ENCODE measurements at places on chromosomes 6 and 20.

DNA sequence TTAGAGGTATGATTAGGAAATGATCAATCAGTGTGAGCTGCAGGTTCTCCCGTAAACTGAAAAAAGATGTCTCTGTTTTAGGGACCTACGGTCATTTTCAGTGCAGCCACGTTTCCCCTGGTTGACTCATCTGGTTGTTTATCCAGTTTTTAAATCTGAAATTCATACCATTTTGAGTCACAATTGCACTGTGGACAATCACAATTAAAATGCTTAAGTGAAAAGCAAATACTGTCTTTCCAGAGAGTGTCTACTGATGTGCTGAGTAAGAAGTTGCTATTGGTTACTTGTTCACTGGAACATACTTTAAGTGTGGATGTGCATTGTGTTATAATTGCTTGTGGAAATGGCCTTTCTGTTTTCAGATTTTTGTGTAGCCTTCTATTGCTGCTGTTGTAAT lies 305.1 kb upstream of the SASH1 start:
- DNase-seq: no peak

DNA sequence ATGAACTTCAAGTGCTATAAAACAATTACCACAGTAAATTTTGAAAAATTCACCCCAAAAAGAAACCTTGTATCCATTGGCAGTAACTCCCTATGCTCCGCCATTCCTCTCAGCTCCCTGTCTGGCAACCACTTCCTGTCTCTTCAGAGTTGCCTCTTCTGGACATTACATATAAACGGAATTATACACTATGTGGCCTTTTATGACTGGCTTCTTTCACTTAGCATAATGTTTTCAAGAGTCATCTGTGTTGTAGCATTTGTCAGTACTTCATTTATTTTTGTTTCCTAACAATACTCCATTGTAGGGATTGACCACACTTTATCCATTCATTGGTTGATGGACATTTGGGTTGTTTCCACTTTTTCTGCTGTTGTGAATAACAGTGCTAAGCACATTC lies 50.1 kb downstream of the CEP43 start:
- DNase-seq: no peak

- no peak for DNase-seq
These were observed 45.5 kb upstream of the TMEM244 start for GRCh38 chr6:129906515-129907077.

- DNase-seq: no peak
These were observed 35.5 kb downstream of the CARMIL1 start for GRCh38 chr6:25314509-25315175.

DNA sequence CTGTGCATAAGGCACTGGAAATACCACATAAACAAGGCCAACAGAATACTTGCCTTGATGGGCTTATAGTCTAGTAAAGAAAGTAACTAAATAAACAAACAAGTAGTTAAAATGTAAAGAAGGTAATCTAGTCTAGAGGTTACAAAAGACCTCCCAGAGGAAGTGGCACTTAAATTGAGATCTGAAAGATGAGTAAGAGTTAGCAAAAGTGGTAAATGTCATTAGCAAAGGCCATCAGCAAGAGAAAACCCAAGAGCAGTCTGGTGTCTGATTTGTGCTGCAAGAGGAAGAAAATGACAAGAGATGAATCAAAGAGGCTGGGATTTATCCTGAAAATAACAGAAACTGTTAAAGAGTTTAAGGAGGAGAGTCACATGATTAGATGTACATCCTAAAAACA lies 96.6 kb upstream of the SMLR1 start:
- no peak for DNase-seq

DNA sequence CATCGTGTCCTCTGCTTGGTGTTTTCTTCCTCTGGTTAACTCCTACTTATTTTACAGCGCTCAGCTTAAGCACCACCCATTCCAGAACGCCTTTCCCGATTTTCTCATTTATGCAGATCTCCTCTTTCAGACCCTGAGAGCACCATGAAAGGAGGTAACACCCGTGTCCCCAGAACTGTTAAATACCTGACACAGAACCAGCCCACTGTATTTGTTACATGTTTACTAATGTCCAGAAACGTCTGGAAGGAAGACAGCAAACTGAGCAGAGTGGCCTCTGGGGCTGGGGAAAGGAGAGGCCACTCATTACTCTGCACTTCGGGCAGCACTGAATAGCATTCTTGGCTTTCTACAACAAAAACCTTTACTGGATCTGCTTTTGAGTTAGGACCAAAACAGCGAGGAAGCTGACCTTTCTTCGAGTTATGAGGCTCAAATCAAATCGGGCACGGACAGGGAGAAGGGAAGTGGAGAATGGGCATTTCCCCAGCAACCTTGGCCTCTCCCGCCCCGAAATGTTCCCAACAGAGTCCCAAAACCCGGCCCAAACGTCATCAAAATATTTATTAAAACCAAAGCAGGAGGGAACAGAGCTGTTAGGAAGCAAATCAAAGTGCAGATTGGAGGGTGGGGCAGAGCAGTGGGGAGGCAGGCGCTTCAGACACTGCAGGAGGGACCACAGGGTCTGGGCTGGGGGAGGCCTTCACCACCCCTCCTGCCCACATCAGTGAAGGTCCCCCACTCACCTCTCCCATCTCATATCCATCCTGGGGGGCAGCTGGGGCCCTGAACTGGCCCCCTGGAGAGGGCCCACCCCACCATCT lies 1.1 kb upstream of the NECAB3 start:
- DNase-seq: no peak

DNA sequence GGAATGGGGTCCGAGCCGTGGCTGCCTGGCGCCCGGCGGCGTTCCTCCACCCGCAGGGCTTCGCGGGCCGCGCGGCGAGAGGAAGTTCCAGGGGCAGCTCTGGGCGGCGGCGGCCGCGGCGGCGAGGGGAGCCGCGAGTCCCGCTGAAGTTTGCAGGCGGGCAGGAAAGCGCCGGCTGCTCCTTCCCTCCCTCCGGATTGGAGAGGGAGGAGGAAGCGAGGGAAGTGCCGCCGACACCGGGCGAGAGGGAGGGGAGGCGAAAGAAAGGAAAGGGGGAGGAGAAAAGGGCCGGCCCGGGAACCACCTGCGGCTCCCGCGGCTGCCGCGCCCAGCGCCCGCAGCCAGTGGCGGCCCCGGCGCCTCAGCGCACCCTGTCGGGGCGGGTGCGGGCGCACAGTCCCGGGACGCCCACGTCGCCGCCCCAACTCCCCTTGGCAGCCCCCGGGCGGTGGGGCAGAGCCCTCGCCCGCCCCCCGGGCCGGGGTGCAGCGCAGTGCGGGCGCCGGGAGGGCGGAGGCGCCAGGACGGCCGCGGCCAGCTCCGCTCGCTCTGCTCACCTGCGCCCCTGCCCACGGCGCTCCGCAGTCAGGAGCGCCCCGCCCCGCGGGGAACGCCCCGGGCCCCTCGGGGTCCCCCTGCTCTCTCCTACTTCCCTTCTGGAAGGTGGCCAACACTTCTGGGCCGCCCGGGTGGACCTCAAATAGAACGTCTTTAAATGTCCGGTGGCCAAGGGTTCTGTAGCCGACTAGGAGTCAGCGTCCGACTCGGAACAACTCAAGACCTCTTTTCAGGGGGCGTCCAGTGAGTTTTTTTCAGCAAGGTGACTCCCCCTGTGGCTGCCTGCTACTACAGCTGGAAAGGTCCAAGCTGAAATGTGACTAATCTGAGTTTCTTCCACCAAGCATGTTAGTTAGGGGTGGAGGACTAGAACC lies 80.3 kb upstream of the CCDC28A start:
- DNase-seq: peak; percentile 52

DNA sequence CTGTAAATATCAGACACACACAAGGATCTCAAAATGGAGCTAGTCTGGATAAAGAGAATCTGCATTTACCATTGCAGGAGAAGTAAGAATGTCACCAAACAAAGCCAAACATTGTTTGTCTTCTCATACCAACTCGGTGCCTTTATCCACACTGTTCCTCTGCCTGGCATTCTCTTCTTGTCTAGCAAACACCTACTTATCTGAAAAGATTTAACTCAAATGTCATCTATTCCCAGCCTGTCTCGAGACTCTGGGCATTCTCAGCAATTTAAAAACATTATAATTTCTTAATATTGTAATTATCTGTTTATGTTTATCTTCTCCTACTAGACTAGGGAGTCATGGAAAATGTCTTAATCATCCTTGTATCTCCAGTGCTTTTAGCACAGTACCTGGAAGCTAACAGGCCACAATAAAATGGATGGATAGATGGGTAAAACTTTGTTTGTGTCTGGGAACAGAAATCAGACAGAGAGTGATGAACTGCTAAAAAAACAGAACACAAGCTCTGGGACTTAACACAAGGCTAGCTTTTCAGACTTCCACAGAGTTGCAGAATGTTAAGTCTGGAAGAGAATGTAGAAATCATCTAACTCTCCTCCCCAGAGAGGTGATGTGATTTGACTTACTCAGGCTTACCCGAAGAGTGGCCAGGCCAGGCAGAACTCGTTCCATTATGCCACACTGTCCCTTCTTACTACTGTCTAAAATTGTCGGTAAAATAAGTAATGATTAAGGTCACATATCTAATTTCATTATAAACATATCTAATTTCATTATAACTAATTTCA lies 42.3 kb upstream of the FAM83C start:
- DNase-seq: no peak

DNA sequence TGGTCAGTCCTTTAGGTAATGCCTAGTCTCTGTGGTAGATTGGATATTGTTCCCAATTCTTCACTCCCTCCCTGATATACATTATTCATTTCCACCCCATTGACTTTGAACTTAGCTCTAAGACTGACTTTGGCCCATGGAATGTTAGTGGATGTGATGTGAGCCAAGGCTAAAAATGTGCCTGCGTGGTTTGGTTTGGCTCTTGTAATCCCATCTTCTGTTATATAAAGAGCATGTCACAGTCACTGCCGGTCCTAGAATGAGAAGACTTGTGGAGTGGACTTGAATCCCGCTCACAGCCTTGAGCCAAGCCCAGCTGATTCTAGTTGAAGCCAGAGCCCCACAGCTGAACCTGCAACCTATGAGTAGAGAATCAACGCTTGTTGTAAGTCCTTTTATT lies 23.6 kb upstream of the DNAAF9 start:
- DNase-seq: no peak

DNA sequence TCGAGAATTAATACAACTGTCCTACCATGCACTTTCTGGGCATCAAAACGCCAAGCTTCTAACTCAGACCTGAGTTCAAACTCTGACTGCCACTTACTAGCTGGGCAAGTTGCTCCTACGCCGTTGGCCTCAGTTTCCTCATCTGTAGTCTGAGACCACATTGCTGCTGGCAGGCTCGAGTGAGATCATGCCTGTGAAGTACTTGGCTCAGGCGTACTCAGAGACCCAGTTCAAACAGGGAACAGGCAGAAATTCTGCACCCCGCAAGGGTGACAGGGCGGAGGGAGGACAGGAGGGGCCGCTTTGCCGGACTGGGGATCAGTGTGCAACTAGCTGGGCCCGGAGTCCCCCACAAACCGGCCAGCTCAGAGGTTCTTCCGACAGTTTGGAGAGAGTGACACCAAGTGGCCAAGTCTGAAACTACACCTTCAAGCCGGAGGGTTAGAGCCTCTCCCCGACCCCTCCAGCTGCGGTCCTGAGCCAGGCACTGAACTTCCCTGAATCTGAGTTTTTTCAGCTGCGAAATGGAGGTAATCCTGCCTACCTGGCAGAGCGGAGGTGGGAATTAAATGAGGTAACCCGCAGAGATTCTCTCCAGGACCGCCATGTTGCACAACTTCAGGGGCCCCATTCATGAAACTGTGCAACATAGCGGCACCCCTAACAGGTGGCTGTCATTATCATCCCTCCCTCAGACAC lies 46.0 kb upstream of the PTPN1 start:
- peak; percentile 35 for DNase-seq

DNA sequence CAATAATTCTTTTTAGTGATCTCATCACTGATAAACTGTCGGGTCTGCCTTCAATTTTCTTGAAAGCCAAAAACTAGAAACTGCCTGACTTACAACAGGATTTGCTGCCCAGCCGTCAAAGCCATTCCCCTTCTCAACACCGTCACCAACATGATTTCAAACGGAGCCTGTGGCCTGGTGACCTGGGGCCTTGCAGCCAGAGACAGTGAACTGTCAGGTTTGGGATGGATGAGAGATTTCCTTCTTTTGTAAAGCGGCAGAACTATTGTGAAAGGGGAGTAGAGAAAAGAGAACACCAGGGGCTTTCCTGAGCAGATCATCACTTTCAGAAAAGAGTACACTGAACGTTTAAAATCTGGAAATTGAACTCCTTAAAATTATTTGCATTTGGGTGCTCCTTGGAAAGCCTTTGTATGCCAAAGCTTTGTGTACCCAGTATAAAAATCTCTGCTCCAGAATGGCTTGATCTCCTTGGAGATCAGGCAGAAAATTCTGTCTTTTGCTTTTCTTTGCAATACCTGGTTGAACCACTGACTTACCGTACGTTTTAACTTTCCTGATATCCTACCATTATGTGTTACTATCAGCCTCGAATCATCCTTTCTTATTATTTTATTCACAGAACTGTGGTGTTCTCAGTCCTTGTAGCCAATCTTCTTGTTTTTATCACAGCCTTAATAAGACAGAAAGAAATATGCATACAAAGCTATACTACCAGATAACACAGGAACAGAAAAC lies 125.2 kb downstream of the PACRG start:
- DNase-seq: no peak

- no peak for DNase-seq
These were observed 10.2 kb upstream of the FOXF2 start for GRCh38 chr6:1379017-1379787.

GRCh38 chr6:132569170-132569569 lies 952 bp upstream of the TAAR6 start:
- no peak for DNase-seq

DNA sequence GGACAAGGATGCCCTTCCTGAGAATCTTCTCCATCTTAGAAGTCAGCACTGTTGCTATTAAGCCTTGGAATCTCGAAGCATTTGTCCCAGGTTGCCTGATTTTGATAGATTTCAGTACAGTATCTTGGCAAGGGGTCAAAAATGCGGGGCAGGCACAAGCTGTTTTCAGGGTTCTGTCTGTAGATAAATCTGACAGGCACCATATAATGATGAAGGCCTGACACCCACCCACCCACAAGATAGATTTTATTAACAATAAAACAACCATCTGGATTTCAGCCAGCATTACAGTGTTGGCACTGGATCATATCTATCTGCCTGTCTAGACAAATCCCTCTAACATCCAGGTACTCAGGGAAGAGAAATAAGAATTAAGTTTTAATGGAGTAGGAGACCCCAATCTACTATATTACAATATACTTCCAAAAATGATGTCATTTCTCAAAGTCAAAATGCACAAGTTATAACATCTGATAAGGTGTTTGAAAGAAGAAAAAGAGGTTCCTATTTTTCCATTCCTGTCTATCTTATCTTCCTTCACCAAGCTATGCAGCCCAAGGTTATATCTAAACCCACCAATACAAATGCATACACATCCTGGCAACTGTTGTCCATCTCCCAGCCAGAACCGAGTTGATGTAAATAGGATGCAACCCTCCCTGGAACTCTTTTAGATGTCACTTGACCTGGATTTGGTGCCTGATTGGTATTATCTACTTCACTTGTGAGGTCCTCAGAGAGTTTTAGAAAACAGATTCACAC lies 10.7 kb downstream of the NEDD9 start:
- DNase-seq: peak; percentile 0

DNA sequence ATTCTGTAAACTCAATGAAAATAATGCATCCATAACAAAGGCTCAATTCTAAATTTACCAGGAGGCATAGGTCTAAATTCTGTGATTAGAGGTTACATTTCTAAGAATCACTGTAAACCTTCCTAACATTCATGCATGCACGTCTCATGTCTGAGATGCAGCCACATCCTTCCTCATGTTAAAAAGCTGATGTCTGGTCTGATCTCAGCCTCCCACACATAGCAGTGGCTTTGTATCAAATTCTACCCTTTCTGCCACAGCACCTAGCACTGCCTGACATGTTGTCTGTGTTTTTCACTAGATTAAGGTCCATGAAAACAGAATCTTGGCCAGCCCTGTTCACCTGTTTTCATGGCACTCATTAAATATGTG lies 171.1 kb downstream of the WDR27 start:
- no peak for DNase-seq

- DNase-seq: no peak
These were observed 35.0 kb upstream of the ENTPD6 start for GRCh38 chr20:25160467-25160866.
